ENCODE measurements at places on chromosomes 1 and 21.

DNA sequence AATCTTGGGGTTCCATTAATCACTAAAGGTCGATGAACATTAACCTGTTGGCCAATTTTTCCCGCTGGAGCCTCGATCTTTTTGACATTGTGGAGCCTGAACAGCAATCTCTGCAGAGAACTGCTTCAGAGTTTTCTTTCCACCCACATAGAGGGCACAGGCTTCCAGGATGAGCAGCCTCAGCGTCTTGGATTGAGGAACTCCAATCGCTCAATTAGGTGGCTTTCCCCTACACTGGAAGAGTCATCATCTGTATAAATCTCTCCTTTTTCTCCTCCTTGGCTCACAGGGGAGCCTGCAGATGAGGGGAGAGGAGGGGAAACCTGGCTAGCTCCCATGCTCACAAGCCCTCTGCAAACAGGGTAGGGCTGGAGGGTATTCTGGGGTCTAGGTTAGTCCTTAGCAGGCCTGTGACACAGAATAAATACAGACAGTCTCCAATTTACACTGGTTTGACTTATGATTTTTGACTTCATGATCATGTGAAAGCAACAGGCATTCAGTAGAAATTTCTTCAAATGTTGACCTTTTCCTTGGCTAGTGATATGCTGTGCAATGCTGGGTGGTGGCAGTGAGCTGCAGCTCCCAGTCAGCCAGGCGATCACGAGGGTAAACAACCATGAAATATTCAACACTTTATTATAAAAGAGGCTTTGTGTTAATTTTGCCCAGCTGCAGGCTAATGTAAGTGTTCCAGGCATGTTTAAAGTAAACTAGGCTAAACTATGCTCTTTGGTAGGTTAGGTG is 80.8 kb downstream of the PGBD5 start:
- no peak for DNase-seq

- DNase-seq: no peak
These were observed 882.2 kb upstream of the B3GALT2 start for GRCh38 chr1:194068446-194069167.

- DNase-seq: no peak
These were observed 91.5 kb upstream of the IPO9 start for GRCh38 chr1:201737352-201738060.

DNA sequence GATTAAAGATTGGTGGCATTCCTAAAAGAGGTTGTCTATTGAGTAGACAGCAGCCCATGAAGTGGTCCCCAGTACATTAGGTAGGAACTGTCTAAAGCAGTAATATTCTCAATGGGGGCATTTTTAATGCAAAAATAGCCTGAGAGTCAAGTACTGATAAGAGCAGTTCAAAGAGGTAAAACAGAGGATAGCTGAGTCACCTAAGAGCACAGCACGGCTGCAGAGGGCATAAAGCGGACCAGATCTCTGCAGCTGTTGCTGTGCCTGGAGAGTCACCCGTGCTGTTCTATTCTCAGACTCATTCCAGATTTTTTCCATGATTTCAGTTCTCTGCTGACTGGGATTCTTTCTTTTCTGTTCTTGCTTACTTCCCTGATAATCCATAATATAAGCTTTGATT is 313.2 kb downstream of the OLFM3 start:
- DNase-seq: no peak

All from HS-5 (cell line).